ENCODE measurements at places on chromosomes 1 and 21.

- DNase-seq, result no peak
These were observed 18.6 kb upstream of the MYSM1 start for GRCh38 chr1:58718435-58718834.

- DNase-seq, result no peak
These were observed 190.8 kb downstream of the DYRK1A start for GRCh38 chr21:37557261-37557950.

- no peak for DNase-seq
These were observed 641.0 kb downstream of the PLPP3 start for GRCh38 chr1:55938376-55938850.

GRCh38 chr1:10704368-10704882 lies 92.0 kb downstream of the CASZ1 start:
- DNase-seq, result no peak

- DNase-seq, result no peak
These were observed 43.0 kb upstream of the RGL1 start for GRCh38 chr1:183761871-183762270.

GRCh38 chr1:183129921-183130690 lies 56.0 kb upstream of the LAMC2 start:
- DNase-seq, result no peak

DNA sequence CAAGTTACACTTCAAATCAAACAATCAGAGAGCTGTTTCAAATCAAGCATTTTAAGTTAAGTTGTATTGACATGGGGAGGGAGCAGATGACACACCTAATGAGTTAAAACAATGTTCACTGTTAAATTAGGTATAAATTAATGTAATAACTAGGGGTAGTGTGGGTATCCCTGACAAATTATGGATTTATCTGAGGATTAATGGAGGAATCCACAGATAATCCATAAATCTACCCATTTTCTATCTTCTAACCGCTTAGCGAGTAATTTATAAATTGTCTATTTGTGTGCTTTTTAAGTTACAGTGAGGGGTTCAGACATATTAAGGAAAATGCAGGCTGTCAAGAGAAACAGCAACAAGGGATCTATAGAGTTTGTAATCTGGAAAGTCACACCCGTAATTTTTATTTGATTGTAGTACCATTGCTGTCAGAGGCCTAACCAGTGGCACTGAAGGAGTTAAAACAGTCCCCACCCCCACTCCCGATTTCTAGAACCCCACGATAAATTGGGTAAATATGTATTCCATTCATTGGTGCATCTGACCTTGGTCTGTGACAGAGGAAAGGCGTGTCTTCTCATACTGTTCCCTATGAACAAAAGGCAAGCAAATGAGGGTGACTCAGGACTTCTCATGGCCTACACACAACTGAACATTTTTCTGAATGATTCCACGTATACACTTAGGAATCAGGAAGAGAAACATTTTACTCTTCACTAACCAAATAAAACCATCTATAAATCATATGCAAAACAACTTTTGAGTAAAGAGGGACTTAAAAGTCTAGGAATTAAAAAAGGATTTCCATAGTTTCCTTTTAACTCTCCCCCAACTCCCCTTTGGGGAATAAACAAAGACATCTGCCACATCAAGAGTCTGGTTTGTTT lies 7.4 kb downstream of the IRF2BP2 start:
- DNase-seq, result no peak

DNA sequence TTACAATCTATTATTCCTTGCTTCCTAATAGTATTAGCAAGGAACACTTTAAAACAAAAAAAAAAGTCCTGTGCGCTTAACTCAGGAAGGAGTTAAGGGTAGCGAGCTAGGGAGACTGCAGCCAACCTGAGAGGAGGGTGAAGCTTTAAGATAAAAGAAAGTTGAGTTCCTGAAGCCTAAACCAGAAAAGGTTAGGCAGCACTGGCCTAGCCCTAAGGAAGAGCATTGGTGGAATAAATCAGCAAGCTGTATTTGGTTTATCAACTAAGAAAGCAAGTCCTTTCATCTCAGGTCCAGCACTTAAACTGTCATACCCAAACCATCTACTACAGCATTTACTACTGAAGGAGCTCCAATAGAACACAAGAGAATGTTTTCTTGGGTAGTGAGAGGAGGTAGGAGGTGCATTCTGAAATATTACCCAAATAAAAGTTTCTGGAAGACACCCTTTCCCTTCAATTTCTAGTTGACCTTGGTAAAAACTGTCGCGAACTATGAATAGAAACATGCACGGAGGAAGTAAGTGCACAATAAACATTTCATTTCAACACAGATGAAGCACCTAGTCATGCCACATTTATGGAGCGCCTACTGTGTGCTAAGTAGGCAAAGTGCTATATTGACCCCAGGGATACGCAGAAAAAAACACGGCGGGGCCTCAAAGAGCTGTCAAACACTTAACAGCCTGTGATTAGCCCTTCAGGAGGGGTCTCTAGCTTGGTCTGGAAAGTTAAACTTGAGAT lies 1.3 kb downstream of the GLRX2 start:
- no peak for DNase-seq

DNA sequence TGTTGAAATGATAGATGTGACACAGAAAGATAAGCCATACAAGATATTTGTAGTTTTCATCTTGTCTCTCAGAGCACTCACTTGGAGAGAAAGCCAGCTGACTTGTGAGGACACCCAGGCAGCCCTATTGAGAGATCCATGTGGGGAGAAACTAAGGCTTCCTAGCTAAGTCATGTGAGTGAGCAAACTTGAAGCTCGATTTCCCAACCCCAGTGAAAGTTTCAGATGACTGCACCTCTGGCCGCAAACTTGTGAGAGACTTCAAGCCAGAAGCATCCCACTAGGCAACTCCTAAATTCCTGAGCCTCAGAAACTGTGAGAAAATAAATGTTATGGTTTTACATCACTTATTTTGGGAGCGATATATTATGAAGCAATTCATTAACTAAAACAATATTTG lies 832.3 kb downstream of the LTN1 start:
- DNase-seq, result no peak

- no peak for DNase-seq
These were observed 11.6 kb upstream of the IFNAR1 start for GRCh38 chr21:33313183-33313582.

GRCh38 chr1:32876341-32877210 lies 5.9 kb upstream of the FNDC5 start:
- peak; percentile 61 for DNase-seq

GRCh38 chr1:190832511-190832910 lies 354.8 kb upstream of the BRINP3 start:
- DNase-seq, result no peak

GRCh38 chr1:93180723-93181613 lies at the start of gene CCDC18:
CCDC18 (plus strand) TSS chr1:93180724; CDS start chr1:93183362, 2,638 bp downstream.
- DNase-seq, result peak; percentile 32

- no peak for DNase-seq
These were observed 5.6 kb upstream of the ADAMTSL4 start for GRCh38 chr1:150543500-150544143.

- DNase-seq, result no peak
These were observed 120.9 kb downstream of the C1orf21 start for GRCh38 chr1:184507604-184508280.

DNA sequence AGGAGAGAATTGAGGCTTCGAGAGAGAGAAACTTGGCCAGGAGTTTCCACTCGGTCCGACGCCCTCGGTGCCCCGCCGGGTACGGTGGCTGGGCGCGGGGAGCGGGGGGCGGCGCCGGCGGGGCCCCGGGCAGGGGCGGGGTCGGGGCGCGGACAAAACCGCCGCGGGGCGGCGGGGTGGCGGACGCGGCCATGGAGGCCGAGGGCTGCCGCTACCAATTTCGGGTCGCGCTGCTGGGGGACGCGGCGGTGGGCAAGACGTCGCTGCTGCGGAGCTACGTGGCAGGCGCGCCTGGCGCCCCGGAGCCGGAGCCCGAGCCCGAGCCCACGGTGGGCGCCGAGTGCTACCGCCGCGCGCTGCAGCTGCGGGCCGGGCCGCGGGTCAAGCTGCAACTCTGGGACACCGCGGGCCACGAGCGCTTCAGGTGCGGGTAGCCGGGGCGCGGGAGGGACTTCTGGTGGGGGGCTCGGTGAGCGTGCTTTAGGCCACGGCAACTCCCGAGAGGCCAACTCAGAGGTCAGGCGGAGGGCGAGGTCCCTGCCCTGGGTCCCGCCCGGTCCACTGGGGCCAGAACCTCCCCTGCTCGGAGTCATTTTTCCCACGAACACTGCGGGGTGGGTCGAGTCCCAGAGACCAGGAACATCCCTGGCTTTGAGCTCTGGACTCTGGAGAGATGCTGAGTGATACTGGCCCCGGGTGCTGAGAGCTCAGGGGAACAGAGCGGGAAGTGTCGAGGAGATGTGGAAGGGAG lies 431 bp downstream of the RAB42 start:
- no peak for DNase-seq

GRCh38 chr1:43616383-43616782 lies 33.6 kb upstream of the KDM4A start:
- no peak for DNase-seq

DNA sequence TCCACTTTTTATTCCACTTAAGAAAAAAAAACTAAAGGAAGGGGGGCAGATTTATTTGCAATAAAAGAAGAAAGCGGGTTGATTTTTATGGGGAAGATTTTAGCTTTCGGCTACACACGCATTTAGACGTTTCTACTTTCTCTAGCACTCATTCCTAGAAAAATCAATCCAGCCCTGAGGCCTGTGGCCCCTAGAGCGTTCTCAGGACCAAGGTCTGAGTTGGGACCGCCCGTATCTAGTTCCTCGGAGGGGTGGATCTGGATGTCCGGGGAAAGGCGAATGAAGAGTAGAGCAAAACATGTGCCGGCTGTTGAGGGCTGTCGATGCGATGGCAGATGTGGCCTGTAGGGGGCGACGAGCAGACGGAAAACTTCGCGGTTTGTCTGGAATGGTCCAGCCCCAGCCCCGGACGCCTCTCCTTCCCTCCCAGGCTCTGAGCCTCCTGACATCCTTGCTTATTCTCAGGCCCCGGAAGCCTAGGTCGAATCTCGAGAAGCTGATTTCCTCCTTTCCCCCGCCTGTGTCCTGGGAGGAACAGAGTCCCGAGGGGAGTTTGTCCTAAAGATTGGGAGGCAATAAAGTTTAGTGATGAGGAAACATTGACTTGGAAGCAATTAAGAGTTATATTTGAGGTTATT lies 5.2 kb downstream of the FOXD3 start:
- no peak for DNase-seq

DNA sequence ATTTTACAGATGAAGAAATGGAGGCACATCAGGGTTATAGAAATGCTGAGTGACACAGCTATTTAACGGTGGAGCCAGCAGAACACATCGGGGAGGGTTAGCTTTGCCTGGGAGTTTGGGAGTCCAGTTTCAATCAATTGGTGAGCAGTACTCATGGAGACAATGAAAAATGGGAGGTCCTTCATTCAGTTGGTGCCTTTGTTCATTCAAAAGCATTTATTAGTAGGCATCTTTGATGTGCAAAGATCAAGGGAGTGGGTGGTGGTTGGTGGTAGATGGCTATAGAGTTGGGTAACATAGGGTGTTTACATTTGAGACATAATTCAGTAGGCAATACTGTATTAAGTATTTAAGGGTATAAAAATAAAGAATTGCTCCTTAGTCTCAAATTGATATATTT lies 183.7 kb upstream of the LMO4 start:
- DNase-seq, result no peak

DNA sequence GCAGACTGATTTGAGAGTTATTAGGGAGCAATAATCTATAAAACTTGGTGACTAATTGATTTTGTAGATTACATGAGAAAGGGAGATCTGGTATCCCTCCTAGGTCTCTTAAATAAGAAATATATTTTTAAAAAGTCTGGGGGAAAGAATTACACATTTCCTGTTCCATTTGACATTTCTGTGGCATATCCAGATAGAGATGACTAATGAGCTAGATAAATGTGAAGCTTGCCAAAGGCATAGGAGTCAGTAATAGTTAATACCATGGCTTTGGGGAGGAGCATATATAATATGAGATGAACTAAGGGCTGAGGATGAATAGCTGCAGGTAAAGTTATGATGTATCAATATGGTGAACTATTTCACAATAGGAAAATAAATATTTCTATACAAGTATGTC lies 663.7 kb downstream of the PTPRC start:
- DNase-seq, result no peak

DNA sequence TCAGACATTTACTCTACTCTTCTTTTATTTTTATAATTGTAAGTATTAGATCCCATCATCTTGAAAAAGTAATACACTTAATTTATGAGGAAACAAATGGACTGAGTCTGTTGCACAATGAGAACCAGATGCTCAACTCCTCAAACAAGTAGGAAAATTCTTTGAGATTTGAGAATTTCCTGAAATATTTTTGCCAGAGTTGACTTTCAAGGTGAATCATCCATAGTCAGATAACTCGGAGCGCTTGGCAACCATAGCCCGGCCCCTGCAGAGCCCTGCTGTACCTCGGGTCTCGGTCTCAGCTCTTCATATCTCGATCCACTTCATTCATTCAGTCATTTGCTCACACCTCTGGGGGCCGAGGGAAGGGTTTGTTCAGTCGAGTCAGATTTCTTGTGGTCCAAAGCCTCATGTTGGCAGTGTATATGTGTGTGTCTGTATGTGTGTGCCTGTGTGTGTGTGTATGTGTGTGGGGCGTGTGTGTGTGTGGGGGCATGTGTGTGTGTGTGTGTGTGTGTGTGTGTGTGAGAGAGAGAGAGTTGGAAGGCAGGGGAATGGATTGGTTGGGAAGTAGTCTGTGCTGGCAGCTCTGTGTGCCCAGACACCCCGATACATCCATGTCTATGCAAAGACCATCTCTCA lies 18.1 kb upstream of the PCP4 start:
- DNase-seq, result no peak

- DNase-seq, result peak; percentile 53
These were observed 5.9 kb downstream of the BLACAT1 start for GRCh38 chr1:205449750-205450443.

DNA sequence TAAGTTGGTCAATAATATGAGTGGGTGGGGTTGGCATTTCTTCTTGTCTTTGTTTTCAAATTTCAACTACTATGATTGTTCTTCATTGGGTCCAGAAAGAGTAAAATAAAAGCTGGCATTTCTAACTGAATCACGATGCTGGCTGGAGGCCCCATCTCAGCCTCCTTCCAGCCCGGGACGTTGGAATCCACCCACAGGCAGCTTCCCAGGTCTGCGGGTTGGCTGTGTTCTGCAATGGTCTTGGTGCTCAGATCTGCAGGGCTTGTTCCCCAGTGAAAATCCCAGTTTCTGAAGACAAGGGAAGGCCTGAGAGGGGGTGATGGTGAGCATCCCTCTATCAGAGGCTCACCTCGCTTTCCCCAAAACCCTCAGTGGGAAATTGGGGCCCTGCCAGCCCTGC lies 54.7 kb upstream of the ARHGEF16 start:
- DNase-seq, result no peak

GRCh38 chr1:152806576-152806975 lies at the start of gene LCE1C:
LCE1C (minus strand) TSS chr1:152806651; CDS start chr1:152805478, 1,173 bp downstream.
- no peak for DNase-seq

DNA sequence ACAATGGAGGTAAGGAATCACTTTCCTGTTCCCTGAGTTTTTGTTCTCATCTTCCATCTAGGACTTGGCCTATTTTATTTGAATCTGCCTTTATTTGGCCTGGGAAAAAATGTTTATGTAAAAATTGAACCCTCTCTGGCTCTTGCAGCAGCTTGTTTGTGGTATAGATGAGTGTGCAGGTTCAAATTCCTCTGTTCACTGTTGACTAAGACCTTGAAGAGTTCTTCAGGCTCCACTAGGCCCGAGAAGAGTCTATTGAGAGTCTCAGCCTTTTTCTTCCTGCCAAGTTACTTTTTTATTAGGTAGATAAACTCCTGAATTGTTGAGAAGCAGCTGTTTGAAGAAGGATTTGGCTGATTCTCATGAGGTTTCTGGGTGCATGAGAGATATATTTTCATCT lies 248.8 kb upstream of the ADGRL2 start:
- DNase-seq, result no peak

- no peak for DNase-seq
These were observed 392.7 kb downstream of the SMYD3 start for GRCh38 chr1:246114369-246114768.

Measured in stimulated activated CD4-positive, alpha-beta T cell treated with anti-CD3 and anti-CD28 coated beads, Interleukin-15, amount 100 ng/mL, for 48 hours (primary cell).